ENCODE measurements at places on chromosomes 16 and 17.

DNA sequence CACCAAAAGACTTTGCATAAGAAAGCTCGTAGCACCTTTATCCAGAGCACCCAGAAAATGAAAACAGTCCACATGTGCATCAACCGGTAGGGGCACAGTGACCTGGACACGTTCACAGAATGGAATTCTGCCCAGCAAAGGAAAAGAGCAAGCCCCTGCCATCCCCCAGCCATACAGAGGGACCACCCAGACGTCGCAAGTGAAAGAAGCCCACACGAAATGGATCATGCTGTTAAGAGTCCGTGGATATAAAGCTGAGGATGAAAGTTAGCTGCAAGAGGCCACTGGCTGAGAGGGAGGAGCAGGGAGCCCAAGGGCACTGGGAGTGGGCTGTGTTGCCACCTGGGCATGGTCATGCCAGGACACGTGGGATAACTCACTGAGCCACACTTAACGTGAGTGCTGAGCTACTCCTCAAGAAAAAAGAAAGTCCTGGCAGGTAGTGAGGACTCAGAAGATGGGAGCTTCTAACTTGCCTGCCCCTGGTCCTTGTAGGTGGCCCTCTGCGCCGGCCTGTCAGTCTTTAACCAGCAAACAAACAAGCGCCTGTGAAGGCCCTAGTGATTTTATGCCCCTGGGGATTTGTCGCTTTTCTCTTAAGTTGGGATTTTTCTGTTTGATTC, 190.7 kb downstream of the C16orf95 start:
- no peak for DNase-seq

DNA sequence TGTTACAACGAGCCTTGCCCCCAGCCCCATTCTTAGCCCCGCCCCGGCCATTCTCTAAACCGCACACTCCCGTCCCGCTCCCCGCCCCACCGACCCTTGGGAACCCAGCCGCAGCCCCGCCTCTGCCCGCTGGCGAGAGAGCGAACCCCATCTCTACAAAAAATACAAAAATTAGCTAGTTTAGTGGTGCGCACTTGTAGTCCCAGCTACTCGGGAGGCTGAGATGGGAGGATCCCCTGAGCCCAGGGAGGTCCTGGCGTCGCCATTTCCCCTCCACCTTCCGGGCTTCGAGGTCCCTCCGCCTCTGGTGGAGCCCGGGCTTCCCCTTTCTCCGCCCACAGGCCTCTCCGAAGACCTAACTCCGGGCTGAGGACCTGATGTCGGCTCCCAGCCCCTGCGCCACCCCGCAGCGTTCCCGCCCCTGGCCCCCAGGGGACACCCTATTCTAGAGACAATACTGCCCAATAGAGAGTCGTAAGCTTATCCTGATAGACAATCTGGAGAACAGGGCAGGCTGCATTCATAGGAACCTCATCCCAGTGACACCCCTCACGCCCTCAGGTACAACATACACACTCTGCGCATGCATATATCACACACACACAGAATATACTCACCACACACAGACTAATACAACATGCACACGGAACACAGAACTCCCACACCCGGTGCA, 480 bp upstream of the PROCA1 start:
- no peak for DNase-seq

- no peak for DNase-seq
These were observed 89.9 kb upstream of the DNAH17 start for GRCh38 chr17:78667091-78667490.

DNA sequence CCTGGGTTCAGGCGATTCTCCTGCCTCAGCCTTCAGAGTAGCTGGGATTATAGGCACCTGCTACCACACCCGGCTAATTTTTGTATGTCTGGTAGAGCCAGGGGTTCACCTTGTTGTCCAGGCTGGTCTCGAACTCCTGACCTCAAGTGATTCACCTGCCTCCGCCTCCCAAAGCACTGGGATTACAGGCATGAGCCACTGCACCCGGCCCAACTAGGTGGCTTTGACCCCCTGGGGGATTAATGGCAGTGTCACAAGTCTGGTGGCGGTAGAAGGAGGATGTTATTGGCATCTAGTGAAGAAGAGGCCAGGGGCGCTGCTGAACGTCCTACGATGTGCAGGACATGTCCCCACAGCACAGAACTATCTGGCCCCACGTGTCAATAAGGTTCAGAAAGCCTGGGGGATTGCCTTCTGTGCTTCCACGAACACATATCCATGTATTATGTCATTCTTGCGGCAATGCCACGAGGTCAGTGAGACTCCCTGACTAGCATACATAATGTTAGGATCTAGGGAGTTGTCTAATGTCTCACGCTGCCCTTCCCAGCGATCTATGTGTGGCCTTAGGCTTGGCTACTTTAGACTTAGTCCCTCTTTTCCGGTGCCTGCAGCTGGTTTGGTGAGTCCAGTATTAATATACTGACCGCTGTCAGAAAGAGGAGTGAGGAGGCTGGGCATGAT, 75.8 kb downstream of the ABCC6 start:
- DNase-seq = no peak

DNA sequence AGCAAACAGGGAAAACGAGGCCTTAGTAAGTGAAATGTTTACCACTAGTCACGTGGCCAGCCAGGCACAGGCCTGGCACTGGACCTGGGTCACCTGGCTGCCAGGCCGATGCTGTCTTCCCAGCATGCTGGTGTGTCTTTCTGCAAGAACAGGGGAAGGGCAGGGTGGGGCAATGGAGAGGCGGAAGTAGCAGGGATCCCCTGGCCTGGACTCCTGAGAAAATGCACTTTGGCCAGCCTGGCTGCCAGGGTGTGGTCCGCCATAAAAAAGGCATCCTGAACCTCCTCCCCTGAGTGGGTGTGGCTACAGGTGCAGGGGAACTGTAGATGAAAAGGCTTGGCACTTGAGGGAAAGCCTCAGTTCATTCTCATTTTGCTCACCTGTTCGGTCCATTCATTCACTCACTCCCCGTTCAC, 1.0 kb upstream of the ANKRD40CL start:
- DNase-seq = no peak

- no peak for DNase-seq
These were observed 338.0 kb downstream of the WWOX start for GRCh38 chr16:78437352-78437968.

GRCh38 chr17:11539637-11540036, 58.6 kb upstream of the DNAH9 start:
- DNase-seq = no peak

Measured in cerebellar nuclear complex (tissue), 1 donor.